ENCODE measurements at places on chromosomes 5 and 9.

GRCh38 chr5:131992370-131992769, 19.1 kb downstream of the ACSL6 start:
- no peak for DNase-seq

DNA sequence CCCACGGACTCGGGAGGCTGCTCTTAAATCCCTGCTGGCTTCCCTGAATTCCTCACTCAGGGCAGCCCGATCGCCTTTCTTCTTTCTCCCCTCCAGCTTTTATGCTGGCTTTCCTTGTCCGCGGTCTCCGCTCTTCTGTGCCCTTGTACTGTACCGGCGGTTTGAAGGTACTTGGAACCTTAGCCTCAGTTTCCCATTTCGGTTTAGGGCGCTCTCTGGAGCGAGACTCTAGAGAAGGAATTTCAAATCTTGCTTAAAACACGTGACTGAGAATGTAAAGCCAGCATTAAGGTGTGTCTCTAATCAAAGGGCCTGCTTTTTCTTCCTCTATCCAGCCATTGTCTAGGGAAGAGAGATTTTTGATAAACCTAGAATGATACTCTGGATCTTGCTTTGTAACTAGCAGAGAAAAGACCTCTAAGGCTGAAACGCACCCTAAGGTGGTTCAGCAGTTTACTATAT, 650 bp downstream of the GPR107 start:
- no peak for DNase-seq

DNA sequence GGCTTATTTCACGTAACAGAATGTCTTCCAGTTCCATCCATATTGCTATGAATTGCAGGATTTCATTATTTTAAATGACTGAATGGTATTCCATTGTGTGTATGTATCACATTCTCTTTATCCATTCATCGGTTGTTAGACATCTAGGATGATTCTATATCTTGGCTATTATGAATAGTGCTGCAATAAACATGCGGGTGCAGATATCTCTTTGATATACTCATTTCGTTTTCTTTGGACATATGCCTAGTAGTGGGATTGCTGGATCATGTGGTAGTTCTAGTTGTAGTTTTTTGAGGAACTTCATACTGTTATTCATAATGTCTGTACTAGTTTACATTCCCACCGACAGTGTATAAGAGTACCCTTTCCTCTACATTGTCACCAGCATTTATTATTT, 460.5 kb downstream of the MAN2A1 start:
- no peak for DNase-seq

DNA sequence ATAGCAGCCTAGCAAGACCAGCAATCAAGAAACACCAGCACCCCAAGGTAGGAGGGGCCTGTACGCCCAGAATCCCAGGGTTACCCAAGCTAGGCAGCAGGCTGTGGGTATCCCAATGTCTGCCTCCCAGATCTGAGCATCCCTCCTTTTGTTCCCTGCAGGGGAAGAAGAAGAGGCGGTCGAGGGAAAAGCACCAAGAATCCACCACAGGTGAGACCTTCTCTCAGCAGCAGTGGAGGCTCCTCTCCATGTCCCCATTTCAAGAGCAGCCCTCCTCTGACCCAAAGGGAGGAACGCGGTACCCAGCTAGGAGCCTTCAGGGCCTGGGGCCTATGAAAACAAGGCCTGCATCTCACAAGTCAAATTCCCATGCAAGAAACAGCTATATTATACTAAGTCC, 28.9 kb downstream of the TCF7 start:
- DNase-seq: no peak

GRCh38 chr9:105103776-105104175, 140.7 kb upstream of the SLC44A1 start:
- no peak for DNase-seq

- DNase-seq: peak; percentile 26
Measured at GRCh38 chr5:148384380-148384737, 601 bp downstream of the FBXO38 start.

- DNase-seq: no peak
Measured at GRCh38 chr5:131694926-131695325, 59.9 kb upstream of the RAPGEF6 start.

DNA sequence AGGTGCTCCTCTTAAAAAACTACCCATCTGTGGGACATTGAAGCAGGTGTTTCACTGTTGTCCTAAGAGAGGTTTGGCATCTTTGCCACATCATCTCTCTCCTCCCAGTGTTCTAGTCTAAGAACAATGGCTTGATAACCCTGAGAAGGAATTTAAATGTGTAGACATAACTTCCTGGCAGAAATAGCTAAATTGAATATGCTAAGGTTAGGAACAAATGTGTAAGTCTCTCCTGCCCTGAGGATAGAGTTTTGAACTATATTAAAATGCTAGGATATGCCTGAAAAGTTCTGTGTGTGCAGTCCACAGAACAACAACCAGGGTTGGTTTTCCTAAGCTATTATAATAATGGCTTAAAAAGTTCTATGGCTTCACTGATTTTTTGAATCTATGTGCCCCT, 106.6 kb downstream of the LRRC70 start:
- DNase-seq: no peak

DNA sequence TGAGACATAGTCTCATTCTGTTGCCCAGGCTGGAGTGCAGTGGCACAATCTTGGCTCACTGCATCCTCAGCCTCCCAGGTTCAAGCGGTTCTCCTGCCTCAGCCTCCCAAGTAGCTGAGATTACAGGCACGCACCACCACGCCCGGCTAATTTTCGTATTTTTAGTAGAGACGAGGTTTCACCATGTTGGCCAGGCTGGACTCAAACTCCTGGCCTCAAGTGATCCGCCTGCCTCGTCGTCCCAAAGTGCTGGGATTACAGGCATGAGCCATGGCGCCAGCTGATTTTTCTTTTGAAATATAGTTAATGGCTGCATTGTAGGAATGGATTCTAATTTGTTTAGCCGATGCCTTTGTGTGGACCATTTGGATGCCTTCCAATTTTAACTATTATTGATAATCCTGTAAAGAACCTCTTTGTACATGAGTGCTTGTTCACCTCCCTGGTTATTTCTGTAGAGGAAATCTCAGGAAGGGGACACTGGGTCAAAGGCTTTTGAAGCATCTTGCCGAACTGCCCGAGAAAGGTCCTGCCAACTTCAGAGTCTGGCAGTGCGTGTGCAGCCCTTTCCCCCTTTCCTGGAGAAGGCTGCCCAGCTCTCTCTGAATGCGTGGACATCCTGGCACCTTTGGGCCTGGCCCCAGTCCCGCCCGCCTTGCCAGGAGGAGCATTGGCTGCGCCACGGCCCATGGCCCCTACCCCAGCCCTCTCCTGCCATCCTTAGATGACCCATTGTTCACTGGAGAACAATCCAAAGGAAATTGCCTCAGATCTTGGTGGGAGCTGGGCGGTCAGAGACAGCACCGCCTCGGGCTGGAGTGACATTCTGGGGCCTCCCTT, 8.9 kb upstream of the NUP214 start:
- DNase-seq: no peak

Data from activated CD4-positive, alpha-beta T cell treated with anti-CD3 and anti-CD28 coated beads, Interleukin-10, Interleukin-2, amounts not matched to agents 100 ng/mL and 50 ng/mL, durations not matched to agents 16 hours and 8 hours (primary cell).